ENCODE measurements at places on chromosomes 16 and 17.

- no peak for DNase-seq
These were observed 24.8 kb downstream of the TMC7 start for GRCh38 chr16:19008245-19009169.

- DNase-seq, result no peak
These were observed 11.9 kb downstream of the MT4 start for GRCh38 chr16:56576585-56577299.

DNA sequence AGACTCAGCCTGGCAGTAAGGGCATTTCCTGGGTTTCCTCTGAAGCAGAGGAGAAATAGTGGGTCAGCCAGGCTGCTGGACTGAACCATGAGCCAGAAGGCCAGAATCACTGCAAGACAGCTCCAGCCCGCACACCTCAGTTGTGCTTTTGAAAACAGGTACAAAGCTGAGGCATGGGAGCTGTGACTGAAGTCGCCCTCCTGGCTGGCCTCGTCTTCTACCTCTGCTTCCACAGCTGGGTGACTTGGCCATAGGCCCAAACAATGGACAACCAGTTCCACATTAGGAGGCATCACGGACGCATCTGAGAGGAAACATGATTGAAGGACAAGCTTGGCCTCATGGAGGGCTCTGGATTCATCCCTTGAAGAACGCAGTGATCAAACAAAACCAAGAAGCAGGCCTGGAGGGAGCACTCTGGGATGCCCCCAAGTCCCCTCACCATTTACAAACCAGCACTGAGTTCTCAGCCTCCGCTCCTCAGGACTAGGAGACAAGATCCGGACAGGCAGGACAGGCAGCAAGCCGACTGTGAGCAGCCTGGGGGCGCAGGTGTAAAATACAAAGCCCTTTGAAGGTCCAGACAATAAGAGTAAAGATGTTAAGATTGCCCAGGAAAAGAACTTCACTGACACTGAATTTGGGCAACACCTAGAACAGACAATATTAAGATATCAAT, 68.7 kb downstream of the N4BP1 start:
- no peak for DNase-seq

DNA sequence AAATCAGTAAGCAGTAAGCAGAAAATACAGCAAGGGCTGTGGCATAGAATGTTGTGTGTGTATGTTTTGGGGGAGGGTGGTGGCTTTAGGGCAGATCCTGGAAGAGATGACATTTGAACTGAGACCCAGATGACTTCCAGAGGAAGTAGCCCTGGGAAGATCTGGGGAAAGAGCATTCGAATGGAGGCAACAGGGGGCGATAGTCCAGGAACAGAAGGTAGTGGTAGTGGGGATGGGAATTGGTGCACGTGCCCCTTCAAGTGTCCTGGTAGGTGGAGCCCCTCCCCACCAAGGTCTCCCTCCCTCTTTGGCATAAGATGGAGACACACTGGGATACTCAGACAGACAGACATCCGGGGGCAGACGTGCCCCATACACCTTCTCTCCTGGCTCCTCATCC, 14.1 kb downstream of the ARHGEF15 start:
- no peak for DNase-seq

DNA sequence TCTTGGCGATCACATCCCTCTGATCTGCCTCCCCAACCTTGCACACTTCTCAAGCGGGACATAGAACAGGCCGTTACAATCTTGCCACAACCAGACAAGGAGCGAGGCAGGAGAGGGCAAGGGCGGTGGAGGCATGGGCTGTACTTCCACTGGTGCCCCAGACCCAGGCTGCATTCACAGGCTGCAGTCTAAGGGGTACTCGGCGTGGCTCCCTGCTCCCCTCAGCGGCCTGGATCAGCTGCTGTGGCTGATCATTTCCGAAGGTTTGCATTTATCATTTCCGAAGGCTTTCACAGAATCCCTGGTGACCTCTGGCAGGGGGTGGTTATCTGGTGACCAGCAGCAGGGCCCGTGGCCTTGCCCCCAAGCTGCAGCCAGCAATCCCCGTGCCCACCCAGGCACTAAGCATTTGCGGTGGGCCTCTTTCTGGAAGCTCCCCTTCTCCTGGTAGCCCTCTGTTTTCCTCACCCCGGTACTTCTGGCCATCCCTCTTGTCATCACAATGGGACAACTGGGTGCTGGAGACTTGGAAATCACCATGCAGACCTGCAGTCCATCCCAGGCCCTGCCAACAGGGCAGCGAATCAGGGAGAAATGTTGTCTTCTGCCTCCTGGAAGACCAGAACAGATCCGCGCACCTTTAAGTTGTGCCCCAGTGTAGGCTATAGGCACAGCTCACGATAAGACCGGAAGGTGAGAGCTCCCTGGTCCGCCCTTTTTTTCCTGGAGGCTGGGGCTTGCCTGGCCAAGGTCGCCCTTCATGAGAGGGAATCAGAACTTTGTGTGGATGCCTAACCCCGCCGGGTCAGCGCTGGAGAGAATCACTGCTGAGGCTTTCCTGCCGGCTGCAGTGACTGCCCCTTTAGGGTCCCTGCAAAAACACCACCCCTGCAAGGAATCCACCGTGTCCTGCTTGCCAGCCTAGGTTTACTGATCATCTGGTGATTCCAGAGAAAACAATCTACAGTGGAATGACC, 1739.1 kb downstream of the TP53TG3F start:
- DNase-seq, result no peak

GRCh38 chr17:29914819-29915537, 15.1 kb downstream of the SSH2 start:
- DNase-seq, result no peak

- no peak for DNase-seq
These were observed 363.9 kb upstream of the TNRC6C start for GRCh38 chr17:77594416-77595209.

- no peak for DNase-seq
These were observed 49.9 kb downstream of the NLRC5 start for GRCh38 chr16:57039148-57039812.

DNA sequence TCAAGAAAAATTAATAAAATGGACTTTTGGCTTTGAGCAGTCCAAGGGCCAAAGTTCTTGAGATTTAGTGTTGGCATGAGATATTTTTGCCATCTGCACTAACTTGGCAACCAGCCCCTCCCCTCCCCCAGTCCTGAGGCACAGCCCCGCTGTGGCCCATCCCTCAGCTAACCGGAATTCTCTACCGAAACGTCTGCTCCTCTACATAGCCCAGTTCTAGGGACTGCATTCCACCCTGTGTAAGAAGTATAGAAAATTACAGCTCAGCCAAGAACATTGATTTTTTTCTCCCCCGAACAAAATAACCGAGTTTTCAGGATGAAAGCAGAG, 97.5 kb downstream of the AMFR start:
- DNase-seq, result no peak

- DNase-seq, result no peak
These were observed 7.9 kb downstream of the KDM6B start for GRCh38 chr17:7841915-7842379.

DNA sequence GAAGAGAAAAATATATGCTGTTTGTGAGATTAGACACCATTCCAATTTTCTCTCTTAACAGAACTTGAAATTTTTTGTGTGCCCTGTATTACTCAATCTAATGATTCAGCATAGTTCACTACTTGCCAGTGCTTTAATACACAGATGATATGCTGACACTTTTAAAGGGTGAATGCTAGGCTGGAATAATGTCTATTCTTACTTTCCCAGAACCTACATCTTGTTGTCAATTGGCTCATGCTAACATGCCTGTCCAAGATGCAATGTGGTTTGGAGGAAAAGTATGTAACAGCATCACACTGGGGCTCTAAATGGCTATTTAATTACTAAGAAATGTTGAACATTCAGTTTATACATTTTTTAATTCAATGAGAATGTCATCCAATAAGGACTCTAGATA, 7.6 kb upstream of the MAP2K6 start:
- DNase-seq, result no peak

- no peak for DNase-seq
These were observed 47.0 kb upstream of the MARCHF10 start for GRCh38 chr17:62855156-62855555.

- no peak for DNase-seq
These were observed 55.1 kb downstream of the ZNRF1 start for GRCh38 chr16:75053791-75054555.

GRCh38 chr17:73647301-73647695, 3.1 kb upstream of the SDK2 start:
- no peak for DNase-seq
